Kidney (tissue), 22 donors: ENCODE measurements at places on chromosomes 3 and 15. TPM values are rescaled to one million over a fixed set of nuclear protein-coding genes. Genes with fewer than 3 reads are reported as not detected.

GRCh38 chr3:120907659-120908029 lies 361 bp upstream of the STXBP5L start:
- DNase-seq, result no peak
- H3K4me3 ChIP-seq, result peak overlapping the region; percentile 43
- H3K4me1 ChIP-seq, result no peaks in the 10 kb centered on the region
- H3K36me3 ChIP-seq, result no peaks in the 10 kb centered on the region

MYO5C gene
- 41.6 TPM for total RNA-seq

DNA sequence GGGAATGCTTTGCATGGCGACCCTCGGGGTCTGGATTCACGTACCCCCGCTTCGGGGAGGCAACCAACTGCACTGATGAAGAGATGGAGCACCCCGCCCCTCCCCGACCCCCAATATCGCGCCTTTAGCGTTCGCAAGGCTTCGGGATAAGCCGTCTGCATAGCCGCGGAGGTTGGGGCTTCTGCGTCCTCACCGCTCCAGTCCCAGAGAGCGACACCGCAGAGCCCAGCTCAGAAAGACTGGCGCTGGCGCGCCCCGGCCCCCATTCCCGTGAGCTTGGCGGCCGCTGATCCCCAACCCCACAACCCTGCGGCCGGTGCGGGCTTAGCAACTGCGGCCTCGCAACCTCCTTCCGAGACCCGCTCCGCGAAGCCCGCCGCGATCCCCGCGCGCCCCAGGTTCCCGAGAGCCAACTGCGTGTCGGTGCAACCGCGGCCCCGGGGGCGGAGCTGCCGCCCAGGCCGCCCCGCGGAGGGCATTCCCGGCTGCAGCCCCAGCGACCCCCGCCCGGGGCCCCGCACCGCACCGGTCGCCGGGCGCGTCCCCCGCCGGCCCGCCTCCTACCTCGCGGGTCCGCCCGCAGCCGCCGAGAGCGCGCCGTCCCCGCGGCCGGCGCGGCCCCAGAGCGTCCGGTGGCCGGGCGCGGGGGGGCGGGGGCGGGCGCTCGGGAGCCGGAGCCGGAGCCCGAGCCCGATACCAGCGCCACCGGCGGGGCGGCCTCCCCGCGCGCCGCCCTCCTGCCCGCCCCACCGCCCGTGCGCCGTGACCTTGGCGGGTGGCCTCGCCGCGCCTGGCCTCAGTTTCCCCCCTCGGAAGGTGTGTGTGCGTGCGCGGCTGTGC lies 79.5 kb downstream of the IQSEC1 start:
- H3K4me3 ChIP-seq, result no peak overlapping the region
- no peaks in the 10 kb centered on the region for H3K4me1 ChIP-seq
- no peak for DNase-seq
- no peaks in the 10 kb centered on the region for H3K27me3 ChIP-seq

MASP1 gene
- total RNA-seq, result 4.8 TPM

DNA sequence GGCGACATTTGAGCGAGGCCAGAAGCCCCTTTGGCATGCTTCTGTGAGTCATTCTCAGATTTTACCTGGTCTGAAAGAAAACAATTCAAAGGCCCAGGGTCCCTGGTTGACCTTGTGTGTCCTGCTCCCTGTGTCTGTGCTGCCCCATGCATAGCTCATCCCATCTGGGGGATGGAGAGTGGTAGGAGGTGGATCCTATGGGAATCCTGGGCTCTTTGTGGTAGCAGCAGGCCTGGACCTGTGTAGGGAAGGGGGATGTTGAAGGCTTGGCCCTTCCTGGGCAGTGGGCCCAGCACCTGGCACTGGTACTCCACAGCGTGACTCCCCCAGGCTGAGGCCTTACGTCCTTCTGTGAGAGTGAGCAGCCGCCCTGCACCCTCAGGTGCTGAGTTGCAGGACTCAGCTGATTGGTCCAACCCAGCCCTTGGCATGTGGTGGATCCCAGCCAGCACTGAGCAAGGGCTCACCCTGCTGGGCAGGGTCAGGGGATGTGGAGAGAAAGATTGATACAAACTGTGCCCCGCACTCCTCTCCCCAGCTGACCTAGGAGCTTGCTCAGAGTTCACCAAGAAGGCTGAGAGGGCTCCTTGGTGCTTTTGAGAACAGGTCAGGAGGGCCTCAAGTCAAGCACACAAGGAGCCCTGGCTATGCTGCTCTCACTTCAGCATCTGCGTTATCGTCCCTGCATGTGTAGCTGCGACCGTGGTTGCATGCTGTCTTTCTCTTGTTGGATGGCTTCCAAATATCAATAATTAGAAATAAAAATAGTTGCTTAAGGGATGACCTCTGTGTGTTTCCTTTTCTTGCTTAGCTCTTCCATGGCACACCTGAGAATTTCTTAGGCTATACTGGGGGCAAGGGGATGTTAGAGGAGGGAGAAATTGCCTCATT lies 21.4 kb upstream of the JMJD7 start:
- H3K36me3 ChIP-seq, result no peaks in the 10 kb centered on the region
- no peak for DNase-seq
- H3K27me3 ChIP-seq, result no peaks in the 10 kb centered on the region
- H3K4me1 ChIP-seq, result peaks cover 20% of the 10 kb centered on the region
- no peak overlapping the region for H3K4me3 ChIP-seq

TMEM87A gene
- total RNA-seq, result 57.3 TPM

CCDC9B gene
- total RNA-seq, result 60.0 TPM

DNA sequence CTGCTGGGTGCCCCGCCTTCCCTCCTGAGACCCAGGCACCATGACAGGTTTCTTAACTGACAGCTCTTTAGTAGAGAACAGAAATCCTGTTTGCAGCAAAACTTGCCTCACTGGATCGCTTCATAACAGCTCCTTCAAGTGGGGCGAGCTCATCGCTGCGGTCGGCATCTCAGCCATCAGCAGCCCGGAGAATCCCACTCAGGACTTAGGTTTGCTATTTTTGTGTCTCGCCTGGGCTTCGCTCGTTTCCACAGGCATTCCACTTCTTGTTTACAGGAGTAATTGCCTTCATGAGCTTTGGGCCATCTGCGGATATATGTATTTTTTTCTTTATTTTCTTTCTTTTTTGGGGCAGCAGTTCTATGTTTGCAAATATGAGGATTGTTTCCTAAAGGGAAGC lies 15.7 kb downstream of the KLF13 start:
- no peaks in the 10 kb centered on the region for H3K27me3 ChIP-seq
- H3K4me1 ChIP-seq, result peaks cover 3% of the 10 kb centered on the region
- H3K36me3 ChIP-seq, result no peaks in the 10 kb centered on the region
- no peak for DNase-seq
- H3K27ac ChIP-seq, result peak overlapping the region; percentile 18
- H3K4me3 ChIP-seq, result no peak overlapping the region

- no peaks in the 10 kb centered on the region for H3K36me3 ChIP-seq
- DNase-seq, result no peak
These were observed 39.8 kb downstream of the UBE2E1 start for GRCh38 chr3:23845326-23846216.

DNA sequence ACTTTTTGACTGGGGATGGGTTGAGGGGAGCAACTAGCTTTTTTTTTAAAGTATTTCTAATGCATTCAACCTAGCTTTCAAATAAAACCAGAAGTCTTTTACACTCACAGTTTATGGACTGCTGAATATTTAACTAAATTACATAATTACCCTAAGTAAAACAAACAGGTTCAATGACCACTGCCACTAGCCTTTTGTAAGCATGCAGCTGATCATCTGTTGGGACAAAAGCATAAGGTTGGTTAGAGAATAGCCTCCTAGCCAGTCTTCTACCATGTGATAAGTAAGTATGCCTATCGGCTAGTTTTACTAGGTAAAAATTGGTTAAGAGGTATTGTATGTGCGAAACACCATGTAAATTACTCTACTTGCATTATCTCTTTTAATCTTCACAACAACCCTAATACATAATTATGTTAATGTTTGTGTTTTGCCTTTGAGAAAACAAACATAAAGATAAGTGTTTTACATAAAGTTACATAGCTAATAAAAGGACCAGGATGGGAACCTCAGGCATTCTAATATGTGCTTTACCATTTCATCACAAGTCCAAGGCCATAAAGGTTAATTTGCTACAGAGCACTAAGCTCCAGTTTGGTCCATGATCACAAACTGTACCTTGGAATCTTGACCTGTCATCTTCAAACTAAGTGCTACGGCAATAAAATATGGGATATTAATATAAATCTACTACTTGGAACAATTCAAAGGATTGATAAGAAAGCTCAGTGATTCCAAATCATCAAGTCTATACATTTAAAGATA lies 13.2 kb downstream of the PFN2 start:
- no peak overlapping the region for H3K27ac ChIP-seq
- H3K36me3 ChIP-seq, result no peaks in the 10 kb centered on the region
- H3K4me3 ChIP-seq, result no peak overlapping the region
- DNase-seq, result no peak

NPAP1 gene
- total RNA-seq, result 0.19 TPM

CKMT1B gene
- total RNA-seq, result 14.5 TPM

- H3K27ac ChIP-seq, result no peak overlapping the region
- no peak for DNase-seq
- H3K4me3 ChIP-seq, result no peak overlapping the region
These were observed 20.2 kb downstream of the ICE2 start for GRCh38 chr15:60458721-60459120.

PPP1R14D gene
- total RNA-seq, result not detected

- no peak overlapping the region for H3K27ac ChIP-seq
- no peak overlapping the region for H3K4me3 ChIP-seq
- H3K36me3 ChIP-seq, result no peaks in the 10 kb centered on the region
- DNase-seq, result no peak
- H3K4me1 ChIP-seq, result no peaks in the 10 kb centered on the region
These were observed 1.6 kb upstream of the MCTP2 start for GRCh38 chr15:94229591-94230369.

GRCh38 chr15:97977734-97978133 lies 17.2 kb downstream of the ARRDC4 start:
- no peak overlapping the region for H3K27ac ChIP-seq
- H3K4me3 ChIP-seq, result no peak overlapping the region
- no peaks in the 10 kb centered on the region for H3K4me1 ChIP-seq
- H3K36me3 ChIP-seq, result no peaks in the 10 kb centered on the region
- H3K27me3 ChIP-seq, result no peaks in the 10 kb centered on the region

CYP19A1 gene
- total RNA-seq, result 0.50 TPM

DNA sequence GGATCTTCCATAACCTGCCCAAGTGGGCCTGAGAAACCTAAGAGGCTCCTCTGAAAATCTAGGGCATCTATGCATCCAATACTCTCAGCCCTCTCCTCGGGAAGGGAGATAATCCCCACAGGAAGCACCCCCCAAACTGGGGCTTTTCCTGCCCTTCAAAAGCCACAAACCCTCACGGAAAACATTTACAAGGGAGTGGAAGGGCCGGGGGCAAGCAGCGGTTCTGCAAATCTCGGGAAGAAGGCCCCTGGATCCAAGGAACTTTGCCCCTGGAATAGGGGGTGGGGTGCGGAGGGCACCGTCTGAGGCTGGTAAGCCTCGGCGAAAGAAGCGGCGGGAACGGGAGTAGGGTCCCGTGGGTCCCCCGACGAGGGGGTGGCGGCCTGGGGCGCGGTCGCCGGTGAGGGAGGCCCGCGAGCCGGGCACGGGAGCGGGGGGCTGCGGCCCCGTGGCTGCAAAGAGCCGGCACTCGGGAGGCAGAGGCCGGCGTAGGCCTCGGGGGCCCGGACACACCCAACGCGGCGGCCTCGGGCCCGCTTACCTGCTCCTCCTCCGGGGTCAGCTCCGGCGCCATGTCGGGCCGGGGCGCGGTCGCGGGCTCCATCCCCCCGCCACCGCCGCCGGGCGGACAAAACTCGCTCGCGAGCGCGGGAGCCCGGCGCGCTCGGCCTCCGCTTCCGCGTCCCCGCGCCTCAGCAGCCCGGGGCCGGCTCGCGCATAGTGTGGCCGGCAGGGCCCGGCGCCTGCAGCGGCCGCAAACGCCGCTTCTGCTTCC lies 755 bp downstream of the PTPN9 start:
- H3K27ac ChIP-seq, result peak overlapping the region; percentile 71
- no peaks in the 10 kb centered on the region for H3K36me3 ChIP-seq
- no peak for DNase-seq
- peak overlapping the region; percentile 80 for H3K4me3 ChIP-seq
- no peaks in the 10 kb centered on the region for H3K27me3 ChIP-seq
- peaks cover 4% of the 10 kb centered on the region for H3K4me1 ChIP-seq

GRCh38 chr3:189122110-189122509 lies 49.7 kb upstream of the TPRG1 start:
- H3K4me3 ChIP-seq, result no peak overlapping the region
- no peaks in the 10 kb centered on the region for H3K27me3 ChIP-seq
- no peak for DNase-seq
- no peak overlapping the region for H3K27ac ChIP-seq
- no peaks in the 10 kb centered on the region for H3K4me1 ChIP-seq

- no peak for DNase-seq
- H3K27ac ChIP-seq, result no peak overlapping the region
- H3K27me3 ChIP-seq, result no peaks in the 10 kb centered on the region
- H3K4me3 ChIP-seq, result no peak overlapping the region
- H3K4me1 ChIP-seq, result peaks cover 7% of the 10 kb centered on the region
These were observed 30.8 kb upstream of the LACTB start for GRCh38 chr15:63090887-63091286.

DAG1 gene
- 122 TPM for total RNA-seq

ADAMTSL3 gene
- 23.4 TPM for total RNA-seq

- no peak overlapping the region for H3K4me3 ChIP-seq
- no peaks in the 10 kb centered on the region for H3K4me1 ChIP-seq
- H3K27me3 ChIP-seq, result no peaks in the 10 kb centered on the region
- H3K36me3 ChIP-seq, result no peaks in the 10 kb centered on the region
- H3K27ac ChIP-seq, result no peak overlapping the region
These were observed 234.3 kb upstream of the CCDC54 start for GRCh38 chr3:107142786-107143575.

- peak overlapping the region; percentile 71 for H3K27ac ChIP-seq
- H3K27me3 ChIP-seq, result no peaks in the 10 kb centered on the region
- H3K4me3 ChIP-seq, result no peak overlapping the region
- peaks cover 7% of the 10 kb centered on the region for H3K4me1 ChIP-seq
- H3K36me3 ChIP-seq, result no peaks in the 10 kb centered on the region
- no peak for DNase-seq
These were observed 62.3 kb downstream of the XXYLT1 start for GRCh38 chr3:195208631-195209030.

TKT gene
- total RNA-seq, result 182 TPM

ATP8B4 gene
- total RNA-seq, result 12.5 TPM

- H3K4me3 ChIP-seq, result no peak overlapping the region
- DNase-seq, result no peak
- no peaks in the 10 kb centered on the region for H3K4me1 ChIP-seq
These were observed 144.1 kb downstream of the FILIP1L start for GRCh38 chr3:99970198-99970597.

GRCh38 chr15:89002281-89002761 lies 85.9 kb upstream of the ABHD2 start:
- no peak overlapping the region for H3K27ac ChIP-seq
- H3K4me3 ChIP-seq, result no peak overlapping the region
- no peaks in the 10 kb centered on the region for H3K36me3 ChIP-seq
- H3K4me1 ChIP-seq, result no peaks in the 10 kb centered on the region
- no peaks in the 10 kb centered on the region for H3K27me3 ChIP-seq
- no peak for DNase-seq

DNA sequence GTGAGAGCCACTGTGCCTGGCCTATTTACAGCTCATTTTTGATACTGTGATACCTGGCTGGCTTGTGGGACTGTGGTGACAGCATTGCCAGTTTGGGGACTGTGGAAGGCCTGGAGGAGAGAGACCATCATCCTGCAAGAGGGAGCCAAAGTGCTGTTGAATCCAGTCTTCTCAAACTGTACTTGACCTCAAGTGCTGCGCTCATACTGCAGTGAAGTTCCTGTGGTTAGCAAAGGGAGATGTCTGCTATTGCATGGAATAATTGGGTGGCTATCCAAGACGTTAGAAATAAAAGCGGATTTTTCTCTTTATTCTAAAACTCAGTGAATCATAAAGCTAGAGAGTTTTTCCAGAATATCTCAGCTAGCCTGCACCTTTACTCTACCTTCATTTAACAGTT lies 83.4 kb downstream of the CCK start:
- no peak overlapping the region for H3K27ac ChIP-seq
- peaks cover 5% of the 10 kb centered on the region for H3K36me3 ChIP-seq
- no peak for DNase-seq
- H3K27me3 ChIP-seq, result no peaks in the 10 kb centered on the region
- peaks cover 18% of the 10 kb centered on the region for H3K4me1 ChIP-seq
